Activated gamma-delta T cell treated with Interleukin-2 at 50 U/mL for 16 hours (primary cell): ENCODE measurements at places on chromosomes 3 and 15.
A peak's percentile ranks its signal among the peaks of the same experiment; 100 is the strongest.

DNA sequence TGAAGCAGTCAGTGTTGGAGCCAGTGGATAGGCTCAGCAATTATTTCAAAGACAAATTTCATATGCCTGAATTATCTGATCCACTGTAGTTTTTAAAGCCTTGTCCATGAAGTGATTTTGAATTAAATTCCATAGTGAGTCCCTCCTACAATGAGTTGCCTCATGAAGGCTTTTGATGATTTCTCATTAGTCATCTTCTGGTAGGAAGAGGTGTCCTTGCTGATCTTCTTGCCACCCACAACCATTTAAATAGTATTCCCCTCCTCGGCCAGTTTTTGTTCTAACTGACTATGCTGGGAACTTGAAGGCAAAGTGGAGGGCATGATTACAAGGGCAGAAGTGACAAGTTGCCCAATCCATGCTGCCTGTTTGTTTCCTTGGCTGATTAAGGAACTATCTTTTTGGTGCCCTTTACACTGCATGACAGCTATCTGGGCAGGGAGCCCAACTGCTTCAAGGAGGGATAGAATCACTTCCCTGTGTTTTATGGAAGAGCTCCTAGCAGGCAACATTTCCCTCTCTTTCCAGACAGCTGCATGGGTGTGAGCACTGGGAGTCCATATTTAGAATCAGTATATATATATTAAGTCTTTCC is 617.5 kb downstream of the ZPLD1 start:
- no peak for DNase-seq

DNA sequence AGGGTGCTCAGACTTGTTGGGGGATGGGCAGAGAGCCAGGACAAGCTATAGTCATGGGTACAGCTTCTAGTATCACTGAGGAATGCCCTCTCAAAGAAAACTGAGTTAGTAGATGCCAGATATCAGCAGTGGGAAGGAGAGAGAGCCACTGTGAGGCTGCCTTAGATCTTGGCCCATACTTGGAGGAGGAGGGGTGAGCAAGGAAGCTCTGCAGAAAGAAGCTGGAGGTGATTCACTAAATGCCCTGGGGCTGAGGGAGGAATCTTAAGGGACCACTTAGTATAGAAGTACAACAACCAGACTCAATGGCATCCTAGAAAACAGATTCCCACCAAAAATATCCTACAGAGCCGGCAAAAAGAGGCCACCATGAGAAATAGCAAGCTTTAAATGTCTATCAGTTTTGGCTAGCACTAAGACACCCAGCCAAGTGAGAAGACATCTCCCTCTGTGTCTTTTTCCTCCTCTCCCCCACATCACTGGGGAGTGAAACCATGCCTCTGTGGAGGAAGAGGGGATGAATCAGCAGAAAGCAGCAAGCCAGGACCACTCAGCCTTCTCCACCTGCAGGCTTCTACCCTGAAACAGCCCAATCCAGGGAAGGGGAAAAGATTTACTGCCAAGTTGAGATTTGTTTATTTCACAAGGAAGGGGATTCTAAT is 282.5 kb upstream of the STT3B start:
- DNase-seq: no peak

GRCh38 chr3:182633186-182633585 is 160.1 kb upstream of the ATP11B start:
- DNase-seq: no peak

DNA sequence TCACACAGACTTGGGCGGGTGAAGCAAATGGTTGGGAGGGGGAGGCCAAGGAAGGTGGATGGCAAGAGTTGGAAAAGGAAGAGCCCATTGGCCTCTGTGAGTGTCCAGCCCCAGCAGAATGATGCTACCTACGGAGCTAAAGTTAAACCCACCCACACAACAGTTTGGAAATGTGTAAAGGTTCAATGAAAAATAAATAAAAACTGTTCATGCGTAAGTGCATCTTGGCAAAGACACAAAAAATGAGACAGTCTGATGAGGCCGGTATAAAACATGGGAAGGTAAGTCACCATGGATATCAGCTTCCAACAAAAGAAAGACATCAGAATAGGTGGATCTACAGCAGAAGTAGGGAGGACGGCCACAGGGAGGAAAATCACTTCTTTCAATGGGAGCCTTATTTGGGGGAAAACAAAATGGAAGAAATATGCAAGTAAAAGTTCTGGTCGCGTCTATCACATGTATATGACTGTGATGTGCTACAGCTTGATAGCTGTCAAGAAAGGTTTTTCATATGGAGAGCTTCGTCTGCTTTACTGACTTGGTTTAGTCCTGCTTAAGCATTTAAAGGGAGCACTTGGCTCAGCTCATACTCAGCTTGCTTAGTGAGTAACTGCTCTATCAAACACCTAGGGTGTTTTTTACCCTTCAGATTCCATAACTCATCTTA is 82.8 kb downstream of the TIGIT start:
- no peak for DNase-seq

DNA sequence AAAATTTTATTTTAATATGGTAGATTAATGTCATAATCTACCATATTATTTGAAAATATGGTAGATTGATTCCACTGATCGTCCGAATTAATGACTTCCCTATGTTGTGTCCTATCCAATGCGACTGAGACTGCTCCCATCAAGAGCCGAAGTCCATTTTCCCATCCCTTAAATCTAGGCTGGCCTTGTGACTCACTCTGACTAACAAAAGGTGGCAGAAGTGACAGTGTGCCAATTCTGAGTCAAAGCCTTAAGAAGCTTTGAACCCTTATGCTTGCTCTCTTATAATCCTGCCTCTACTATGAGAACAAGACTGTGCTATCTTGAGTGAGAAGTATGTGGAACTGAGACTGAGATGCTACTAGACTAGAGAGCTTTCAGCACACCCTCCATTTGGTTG is 387.2 kb downstream of the ROBO1 start:
- no peak for DNase-seq

GRCh38 chr3:136503056-136503455 is 249.1 kb downstream of the STAG1 start:
- no peak for DNase-seq

DNA sequence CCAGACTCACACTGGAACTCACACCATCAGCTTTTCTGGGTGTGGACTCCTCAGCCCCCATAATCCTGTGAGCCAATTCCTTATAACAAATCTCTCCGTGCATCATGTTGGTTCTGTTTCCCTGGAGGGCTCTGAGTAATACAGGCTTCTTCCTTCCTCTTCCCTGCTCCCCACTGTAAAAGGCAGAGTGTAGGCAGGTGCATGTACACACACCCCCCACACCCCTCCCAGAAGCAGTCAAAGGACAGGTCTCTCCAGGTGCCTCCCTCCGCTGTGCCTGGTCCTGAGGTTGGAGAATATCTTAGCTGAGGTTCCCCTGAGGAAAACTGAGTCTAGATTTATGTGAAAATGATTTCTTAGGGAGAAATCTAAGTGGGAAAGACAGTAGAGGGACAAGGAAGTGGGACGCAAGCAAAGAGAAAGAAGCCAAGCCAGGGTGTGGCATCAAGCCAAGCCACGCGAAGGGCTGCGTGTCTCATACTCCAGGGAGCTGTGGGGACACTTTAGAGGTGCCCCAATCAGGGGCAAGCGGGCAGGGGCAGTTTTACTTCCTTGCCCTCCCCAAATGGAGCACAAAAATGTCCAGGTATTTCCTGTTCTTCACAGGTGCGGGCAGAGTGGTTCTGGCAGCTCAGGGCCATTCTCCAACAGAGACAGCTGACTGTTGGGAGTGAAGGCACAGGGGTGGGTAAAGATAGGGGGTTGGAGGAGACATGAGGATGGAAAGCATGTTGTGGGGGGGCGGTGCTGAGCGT is 86.6 kb downstream of the HMG20A start:
- no peak for DNase-seq

DNA sequence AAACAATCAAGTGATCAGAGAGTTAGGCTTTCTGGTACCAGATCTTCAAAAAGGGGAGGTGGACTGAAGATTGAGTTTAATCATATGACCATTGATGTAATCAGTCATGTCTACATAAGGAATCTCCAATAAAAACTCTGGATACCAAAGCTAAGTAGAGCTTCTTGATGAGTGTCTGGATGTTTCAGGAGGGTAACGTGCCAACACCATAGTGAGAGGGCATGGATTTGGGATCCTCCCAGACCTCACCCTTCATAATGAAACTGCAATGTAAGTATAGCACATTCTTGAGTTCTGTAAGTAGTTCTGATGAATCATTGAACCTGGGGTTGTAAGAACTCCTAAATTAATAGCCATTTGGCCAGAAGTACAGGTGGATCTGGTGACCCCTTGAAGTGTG is 21.3 kb downstream of the PGPEP1L start:
- DNase-seq: no peak

- DNase-seq: peak; percentile 11
Measured at GRCh38 chr3:108862865-108863798, 40.5 kb downstream of the TRAT1 start.
